ENCODE measurements at places on chromosomes 4 and X. TPM values are rescaled to one million over a fixed set of nuclear protein-coding genes. Genes with fewer than 3 reads are reported as not detected.

Gene WNK3
- 0.30 TPM for total RNA-seq

DNA sequence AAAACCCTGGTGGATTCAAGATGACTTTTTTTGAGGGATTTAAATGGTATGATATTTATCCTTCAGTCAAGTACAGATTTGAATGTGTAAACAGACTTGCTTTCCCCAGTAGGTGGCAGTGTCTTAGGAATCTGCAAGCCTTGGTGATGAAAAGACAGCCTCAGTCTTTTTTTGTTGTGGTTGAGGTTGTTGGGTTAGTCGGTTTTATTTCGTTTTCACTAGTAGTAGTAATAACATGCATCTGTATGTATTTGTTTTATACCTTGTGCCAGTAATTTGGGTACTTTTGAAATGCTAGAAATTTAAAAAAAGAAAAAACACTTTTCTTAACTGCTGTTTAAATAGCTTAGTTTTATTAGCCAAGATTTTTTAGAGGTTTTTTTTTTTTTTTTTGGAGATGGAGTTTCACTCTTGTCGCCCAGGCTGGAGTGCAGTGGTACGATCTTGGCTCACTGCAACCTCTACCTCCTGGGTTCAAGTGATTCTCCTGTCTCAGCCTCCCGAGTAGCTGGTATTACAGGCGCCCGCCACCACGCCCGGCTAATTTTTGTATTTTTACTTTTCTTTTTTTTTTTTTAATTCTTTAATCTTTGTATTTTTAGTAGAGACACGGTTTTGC, 39.2 kb downstream of the COPS4 start:
- peak; percentile 25 for DNase-seq

Gene SULT1B1
- 0.26 TPM for total RNA-seq

Gene USP17L18
- not detected for total RNA-seq

GRCh38 chr4:2824329-2824835, 19.3 kb upstream of the ADD1 start:
- no peak for DNase-seq
